Cortex of kidney (tissue), 1 donor: ENCODE measurements at places on chromosomes 5 and 9.

GRCh38 chr5:143888912-143889311, 77.0 kb downstream of the HMHB1 start:
- DNase-seq: no peak

DNA sequence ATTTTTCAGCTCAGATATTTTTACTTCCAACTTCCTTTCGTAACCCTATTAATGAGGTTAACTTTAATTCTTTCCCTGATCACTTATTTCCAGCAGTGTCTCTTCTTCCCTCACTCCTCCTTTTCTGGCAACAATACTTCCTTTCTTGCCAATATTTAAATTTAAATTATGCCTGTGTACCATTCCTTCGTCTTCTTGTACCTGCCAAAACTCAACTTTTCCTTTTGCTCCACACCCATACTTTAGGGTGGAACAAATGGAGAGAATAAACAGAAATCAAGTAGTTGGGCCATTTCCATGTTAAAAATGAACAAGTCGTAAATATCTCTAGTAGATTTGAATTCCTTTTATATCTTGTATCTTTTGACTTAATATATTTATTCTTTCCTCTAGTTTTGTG, 66.0 kb downstream of the FER start:
- DNase-seq: no peak

GRCh38 chr5:145689235-145689634, 145.9 kb downstream of the PRELID2 start:
- no peak for DNase-seq

GRCh38 chr9:19146441-19147024, 19.2 kb upstream of the PLIN2 start:
- DNase-seq: no peak

GRCh38 chr5:112930082-112930344, 8.0 kb upstream of the REEP5 start:
- no peak for DNase-seq

GRCh38 chr5:120518581-120518980, 54.5 kb downstream of the PRR16 start:
- no peak for DNase-seq

DNA sequence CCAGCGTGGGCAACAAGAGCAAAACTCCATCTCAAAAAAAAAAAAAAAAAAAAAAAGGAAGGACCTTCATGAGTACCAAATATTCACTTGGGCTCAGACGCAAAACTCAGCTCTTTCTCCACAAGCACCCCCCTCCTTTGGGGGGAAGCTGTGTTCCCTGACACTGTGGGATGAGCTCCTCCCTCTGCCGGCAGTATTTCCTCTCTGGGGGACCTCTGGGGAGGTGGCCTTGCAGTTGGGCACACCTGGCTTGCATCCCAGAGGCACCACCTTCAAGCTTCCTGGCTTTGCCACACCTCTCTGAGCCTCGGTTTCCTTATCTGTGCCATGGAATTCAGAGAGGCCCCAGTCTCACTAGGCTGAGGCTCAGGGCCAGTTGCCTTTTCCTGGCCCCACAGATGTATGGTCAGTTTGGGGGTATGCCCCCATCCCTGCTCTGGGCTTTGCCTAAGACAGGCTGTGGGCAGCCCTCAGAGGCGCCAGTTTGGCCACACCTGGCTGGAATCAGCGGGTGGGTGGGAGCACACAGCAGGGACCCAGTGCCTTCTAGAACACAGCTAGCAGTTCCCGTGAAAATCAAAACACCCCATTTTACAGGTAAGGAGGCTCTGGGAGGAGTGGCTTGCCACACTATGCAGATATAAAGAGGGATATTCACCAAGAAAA, 157.5 kb upstream of the IER5L start:
- no peak for DNase-seq

DNA sequence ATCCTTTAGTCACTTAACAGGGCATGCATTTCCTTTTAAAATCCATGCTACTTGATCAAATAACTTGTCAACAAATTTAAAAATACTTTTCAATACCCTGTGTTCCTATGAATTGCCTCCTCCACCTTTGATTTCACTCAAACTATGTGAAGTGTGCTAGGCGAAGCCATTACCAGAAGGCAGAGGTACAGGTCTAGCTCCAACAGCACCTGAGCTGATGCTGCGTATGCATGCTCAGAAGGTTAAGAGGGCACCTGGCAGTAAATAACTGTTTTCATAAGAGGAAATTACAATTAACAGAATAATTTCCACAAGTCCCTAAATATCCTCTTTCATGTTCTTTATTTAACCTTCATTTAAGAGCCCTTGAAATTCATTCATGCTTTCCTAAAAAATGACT, 251.8 kb downstream of the EFNA5 start:
- DNase-seq: no peak

- no peak for DNase-seq
These were observed 49.6 kb upstream of the EIF4EBP3 start for GRCh38 chr5:140497897-140498296.

DNA sequence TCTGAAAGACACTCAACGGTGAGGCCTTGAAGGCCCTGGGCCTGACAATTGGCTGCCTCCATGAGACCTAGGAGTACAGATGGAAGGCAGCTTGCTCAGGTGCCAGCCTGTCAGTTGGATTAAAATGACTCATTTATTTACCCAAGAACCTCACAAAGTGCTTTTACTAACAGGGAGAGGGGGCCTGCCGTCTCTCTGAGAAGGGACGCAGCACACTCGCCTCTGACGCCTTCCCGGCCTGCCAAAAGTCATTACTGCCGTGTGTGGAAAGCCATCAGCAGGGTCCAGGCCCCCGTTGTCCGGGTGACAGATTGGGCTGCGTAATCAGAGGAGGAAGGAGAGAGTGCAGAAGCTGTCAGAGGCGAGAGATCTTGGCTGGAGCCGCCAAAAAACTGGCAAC, 32.4 kb downstream of the DDX31 start:
- no peak for DNase-seq

DNA sequence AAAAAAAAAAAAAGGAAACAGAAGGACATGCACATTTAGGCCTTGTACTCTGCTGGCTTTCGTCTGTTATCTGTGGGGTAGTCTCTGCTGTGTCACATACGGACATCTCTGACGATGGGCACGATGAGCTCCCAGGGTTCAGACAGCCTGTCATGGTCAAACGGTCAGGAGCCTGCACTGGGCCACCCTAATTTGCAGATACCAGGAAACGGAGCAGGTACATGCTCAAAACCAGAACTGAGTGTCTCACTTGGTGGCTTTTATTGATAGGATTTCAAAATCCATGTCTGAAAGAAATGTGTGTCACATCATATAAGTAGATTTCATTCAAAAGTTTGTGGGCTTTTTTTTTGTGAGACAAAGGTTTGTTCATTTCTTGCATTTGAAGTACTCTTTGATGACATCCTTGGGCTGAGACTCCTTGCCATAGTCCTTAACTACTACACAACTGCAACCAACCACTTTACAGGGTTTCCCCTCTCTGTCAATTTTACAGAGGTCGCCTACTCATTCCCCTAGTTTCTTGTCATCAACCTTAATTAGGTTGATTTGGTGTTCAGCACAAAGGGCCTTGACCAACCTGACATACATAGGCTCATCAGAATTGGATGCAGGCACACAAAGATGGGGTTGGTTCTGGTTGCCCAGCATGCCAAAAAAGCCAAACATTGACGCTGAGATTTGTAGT, 9.0 kb downstream of the CKMT2 start:
- DNase-seq: no peak
